ENCODE measurements at places on chromosomes 2 and 18. TPM values are rescaled to one million over a fixed set of nuclear protein-coding genes. Genes with fewer than 3 reads are reported as not detected.

Gene ANKRD62
- not detected for total RNA-seq

Gene DSC2
- not detected for total RNA-seq

Gene CCDC85A
- not detected for total RNA-seq

Gene VWC2L
- not detected for total RNA-seq

Gene NCKAP5
- not detected for total RNA-seq

Gene KIF3C
- total RNA-seq, result 3.0 TPM

Gene ACMSD
- total RNA-seq, result not detected
